ENCODE measurements at places on chromosomes 3 and 15.

GRCh38 chr3:190357468-190357867 is 30.5 kb upstream of the CLDN16 start:
- DNase-seq: no peak

DNA sequence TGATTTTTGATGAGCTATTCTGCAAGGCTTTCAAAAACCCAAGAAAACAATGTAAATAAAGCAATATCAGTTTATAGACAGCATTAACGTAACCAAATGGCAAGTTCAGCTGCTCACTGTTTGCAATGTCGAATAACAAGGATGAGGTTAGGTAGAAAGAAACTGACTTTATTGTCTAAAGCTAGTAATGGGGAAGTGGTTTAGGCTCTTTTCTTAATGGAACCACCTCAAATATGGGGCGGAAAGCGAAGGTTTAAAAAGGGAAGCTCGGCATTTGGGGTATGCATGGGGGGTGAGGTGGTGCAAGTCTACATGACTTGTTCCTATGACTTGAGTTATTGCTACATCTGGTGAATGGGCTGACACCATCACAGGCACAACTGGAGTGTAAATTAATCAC is 1060.2 kb downstream of the NSUN3 start:
- DNase-seq: no peak

- no peak for DNase-seq
These were observed 68.4 kb downstream of the BFSP2 start for GRCh38 chr3:133468251-133468721.

- DNase-seq: no peak
These were observed 43.0 kb downstream of the TAFA4 start for GRCh38 chr3:68889328-68889727.
